ENCODE measurements at places on chromosomes 4 and X. TPM values are rescaled to one million over a fixed set of nuclear protein-coding genes. Genes with fewer than 3 reads are reported as not detected.

LUZP4 gene
- not detected for polyA plus RNA-seq

GLOD5 gene
- not detected for polyA plus RNA-seq

P2RY4 gene
- not detected for polyA plus RNA-seq

TMEM35A gene
- not detected for polyA plus RNA-seq

SMS gene
- polyA plus RNA-seq: 74.7 TPM

BEX5 gene
- 12.0 TPM for polyA plus RNA-seq

PALLD gene
- polyA plus RNA-seq: 0.55 TPM

- no peak for DNase-seq
Observed at GRCh38 chr4:155659176-155659575, 7.5 kb upstream of the GUCY1A1 start.

DNA sequence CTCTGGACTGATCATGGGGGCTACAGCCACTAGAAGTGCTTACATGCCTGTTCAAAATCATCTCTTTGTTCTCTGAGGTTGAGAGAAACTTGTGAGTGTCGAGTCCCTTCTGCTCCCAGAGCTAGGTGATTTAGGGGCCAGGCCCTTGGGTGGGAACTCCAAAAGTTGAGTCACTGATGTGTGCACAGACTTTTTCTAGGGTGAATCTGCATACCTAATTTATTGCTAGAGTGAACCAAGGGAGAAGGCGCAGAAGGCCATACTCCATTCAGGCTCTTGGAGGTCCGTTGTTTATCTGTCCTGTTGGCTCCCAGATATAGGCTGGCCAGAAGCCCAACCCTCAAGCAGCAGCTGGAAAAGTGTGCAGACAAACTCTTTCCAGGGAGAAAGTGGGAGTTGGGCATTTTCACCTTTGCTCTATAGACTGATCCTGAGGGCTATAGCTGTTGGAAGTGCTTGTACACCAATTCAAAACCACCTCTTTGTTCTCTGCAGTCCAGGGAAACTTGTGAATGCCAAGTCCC lies 80.8 kb upstream of the ARX start:
- DNase-seq: no peak

- no peak for DNase-seq
Observed at GRCh38 chr4:89586318-89586717, 250.6 kb downstream of the SNCA start.

DNA sequence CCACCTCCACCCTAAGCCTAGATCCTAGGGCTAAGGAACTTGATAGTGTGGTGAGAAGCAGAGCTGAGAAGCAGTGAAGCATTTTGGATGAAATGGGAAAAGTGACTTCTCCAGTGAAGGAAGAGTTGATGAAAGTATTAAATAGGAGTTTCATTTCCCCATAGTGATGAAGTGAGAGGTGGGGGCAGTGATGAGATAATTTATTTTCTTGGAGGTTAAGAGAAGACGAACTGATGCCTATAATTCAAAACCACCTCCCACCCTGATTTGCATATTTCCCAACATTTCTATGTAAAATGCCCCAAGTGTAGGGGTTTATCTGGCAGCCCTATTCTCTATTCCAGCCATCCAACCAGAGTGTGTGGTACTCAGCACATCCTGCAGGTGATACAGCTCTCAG lies 6.3 kb downstream of the LONRF3 start:
- no peak for DNase-seq

DNA sequence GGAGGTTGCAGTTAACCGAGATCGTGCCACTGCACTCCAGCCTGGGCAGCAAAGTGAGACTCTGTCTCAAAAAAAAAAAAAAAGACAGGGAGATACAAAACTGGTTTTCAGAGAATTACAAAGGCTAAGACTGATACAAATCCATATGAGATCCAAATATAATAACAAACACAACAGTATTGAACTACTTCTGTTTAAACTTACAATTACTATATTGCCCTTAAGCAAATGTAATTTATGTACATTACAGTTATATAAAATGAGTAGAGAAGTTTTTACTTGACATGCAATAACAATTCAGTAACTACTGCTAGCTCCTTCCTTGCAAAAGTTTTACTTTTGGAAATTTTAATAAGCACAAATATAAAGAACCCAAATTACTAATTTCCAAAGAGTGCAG lies 52.6 kb upstream of the PABPC1L2A start:
- DNase-seq: no peak

- DNase-seq: no peak
Observed at GRCh38 chr4:7419961-7420660, 14.6 kb downstream of the PSAPL1 start.

All from CD4-positive, alpha-beta memory T cell (primary cell).